ENCODE measurements at places on chromosomes 12 and 14.
A peak's percentile ranks its signal among the peaks of the same experiment; 100 is the strongest.

- H3K27me3 ChIP-seq: no peaks in the 10 kb centered on the region
- peaks cover 41% of the 10 kb centered on the region for H3K4me1 ChIP-seq
Measured at GRCh38 chr14:50362764-50363713, 33.6 kb downstream of the CDKL1 start.

GRCh38 chr14:75381642-75382041 is 46.2 kb upstream of the JDP2 start:
- H3K36me3 ChIP-seq: no peaks in the 10 kb centered on the region
- H3K27me3 ChIP-seq: peaks cover 39% of the 10 kb centered on the region
- H3K27ac ChIP-seq: no peak overlapping the region
- H3K4me1 ChIP-seq: no peaks in the 10 kb centered on the region
- DNase-seq: no peak

GRCh38 chr14:70982200-70982599 is 74.9 kb downstream of the PCNX1 start:
- DNase-seq: no peak
- H3K27me3 ChIP-seq: no peaks in the 10 kb centered on the region
- peaks cover 14% of the 10 kb centered on the region for H3K36me3 ChIP-seq
- H3K27ac ChIP-seq: peak overlapping the region; percentile 87
- H3K4me3 ChIP-seq: peak overlapping the region; percentile 53

- peaks cover 33% of the 10 kb centered on the region for H3K36me3 ChIP-seq
- peaks cover 54% of the 10 kb centered on the region for H3K4me1 ChIP-seq
- H3K27me3 ChIP-seq: no peaks in the 10 kb centered on the region
- H3K27ac ChIP-seq: peak within 1 kb of the TSS; percentile 99
Measured at GRCh38 chr12:108633534-108634248, at the start of gene SELPLG. TSS of gene SELPLG (minus strand) at chr12:108633894. CDS start at chr12:108624307, 9,587 bp downstream.

GRCh38 chr12:31362115-31362758 is 36.3 kb upstream of the SINHCAF start:
- no peaks in the 10 kb centered on the region for H3K36me3 ChIP-seq
- no peaks in the 10 kb centered on the region for H3K27me3 ChIP-seq
- peak overlapping the region; percentile 52 for H3K4me3 ChIP-seq
- H3K4me1 ChIP-seq: peaks cover 12% of the 10 kb centered on the region
- H3K27ac ChIP-seq: peak overlapping the region; percentile 29
- DNase-seq: no peak

DNA sequence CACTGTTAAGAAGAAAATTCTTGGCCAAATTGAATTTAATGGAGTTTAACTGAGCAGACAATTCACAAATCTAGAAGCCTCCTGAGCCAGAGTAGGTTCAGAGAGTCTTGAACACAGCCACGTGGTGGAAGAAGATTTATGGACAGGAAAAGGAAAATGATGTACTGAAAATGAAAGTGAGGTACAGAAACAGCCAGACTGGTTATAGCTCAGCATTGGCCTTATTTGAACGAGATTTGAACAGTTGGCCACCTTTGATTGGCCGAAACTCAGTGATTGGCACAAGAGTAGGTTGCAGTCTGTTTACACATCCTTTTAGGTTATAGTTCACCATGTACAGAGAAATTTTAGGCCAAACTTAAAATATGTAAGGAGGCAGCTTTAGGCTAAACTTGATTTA is 9.9 kb downstream of the OAS2 start:
- H3K4me1 ChIP-seq: peaks cover 41% of the 10 kb centered on the region
- DNase-seq: no peak
- H3K36me3 ChIP-seq: peaks cover 32% of the 10 kb centered on the region
- H3K27ac ChIP-seq: peak overlapping the region; percentile 29
- no peaks in the 10 kb centered on the region for H3K27me3 ChIP-seq

DNA sequence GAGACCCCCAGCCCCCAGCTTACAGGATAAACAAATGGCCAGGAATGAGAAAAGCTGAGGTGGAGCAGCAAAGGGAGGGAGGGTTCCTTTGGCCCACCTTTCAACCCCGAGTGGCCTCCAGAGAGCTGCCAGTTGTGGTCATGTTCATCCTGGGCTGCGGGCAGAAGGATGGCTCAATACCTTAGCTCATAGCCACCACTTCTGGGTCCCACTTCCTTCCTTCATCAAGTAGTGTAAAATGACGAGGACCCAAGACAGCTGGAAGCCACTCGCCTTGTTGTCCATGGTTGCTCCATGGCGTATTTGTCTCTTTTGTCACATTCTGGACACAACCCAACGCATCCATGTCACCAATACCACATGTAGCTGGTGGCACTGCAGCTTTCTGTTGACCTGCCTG is 24.2 kb downstream of the CRACR2A start:
- peak; percentile 31 for DNase-seq
- peaks cover 23% of the 10 kb centered on the region for H3K36me3 ChIP-seq
- H3K27ac ChIP-seq: peak overlapping the region; percentile 81
- H3K4me1 ChIP-seq: peaks cover 37% of the 10 kb centered on the region
- H3K4me3 ChIP-seq: peak overlapping the region; percentile 56
- no peaks in the 10 kb centered on the region for H3K27me3 ChIP-seq

GRCh38 chr14:59085207-59085739 is 103.2 kb upstream of the DAAM1 start:
- DNase-seq: no peak
- H3K27ac ChIP-seq: no peak overlapping the region
- H3K36me3 ChIP-seq: peaks cover 1% of the 10 kb centered on the region

- H3K4me1 ChIP-seq: no peaks in the 10 kb centered on the region
- H3K4me3 ChIP-seq: no peak overlapping the region
- H3K27me3 ChIP-seq: no peaks in the 10 kb centered on the region
- no peaks in the 10 kb centered on the region for H3K36me3 ChIP-seq
- no peak overlapping the region for H3K27ac ChIP-seq
- DNase-seq: no peak
Measured at GRCh38 chr12:63124778-63125177, 26.2 kb downstream of the AVPR1A start.

DNA sequence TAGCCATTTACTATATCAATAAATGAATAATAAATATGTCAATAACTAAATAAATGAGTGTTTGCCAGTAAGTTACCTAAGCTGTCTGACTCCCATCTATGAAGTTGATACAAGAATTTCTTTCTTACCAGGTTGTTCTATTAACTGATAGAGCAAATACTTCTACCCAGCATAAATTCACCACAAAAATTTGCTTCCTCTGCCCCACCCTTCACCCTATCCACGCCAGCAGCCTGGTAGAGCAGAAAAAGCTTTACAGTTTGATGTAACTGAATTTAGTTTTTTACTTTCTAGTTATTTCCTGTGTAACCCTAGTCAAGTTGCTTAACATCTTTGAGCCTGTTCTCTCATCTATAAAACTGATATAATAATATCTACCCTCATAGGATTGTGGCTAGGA is 94.9 kb upstream of the SLC16A7 start:
- H3K27ac ChIP-seq: no peak overlapping the region
- peaks cover 15% of the 10 kb centered on the region for H3K27me3 ChIP-seq
- peaks cover 8% of the 10 kb centered on the region for H3K4me1 ChIP-seq
- peaks cover 1% of the 10 kb centered on the region for H3K36me3 ChIP-seq
- H3K4me3 ChIP-seq: no peak overlapping the region

DNA sequence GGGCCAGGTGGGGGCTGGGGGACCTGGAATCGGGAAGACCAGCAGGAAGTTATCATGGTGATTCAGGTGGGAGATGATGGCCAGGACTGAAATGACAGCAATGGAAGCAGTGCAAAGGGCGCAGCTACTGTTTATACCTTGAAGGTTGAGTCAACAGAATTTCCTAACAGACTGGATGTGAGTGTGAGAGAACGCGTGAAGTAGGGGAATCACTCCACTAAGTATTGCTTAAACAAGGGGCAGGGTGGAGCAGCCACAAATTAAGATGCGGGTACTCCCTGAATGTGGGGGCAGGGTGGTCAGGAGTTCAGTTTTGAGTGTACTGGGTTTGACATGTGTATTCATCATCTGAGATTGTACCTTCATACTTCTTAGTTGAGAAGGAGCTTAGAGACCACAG is 45.1 kb downstream of the MYF5 start:
- H3K4me3 ChIP-seq: no peak overlapping the region
- H3K36me3 ChIP-seq: no peaks in the 10 kb centered on the region
- no peaks in the 10 kb centered on the region for H3K27me3 ChIP-seq

- no peak overlapping the region for H3K27ac ChIP-seq
- no peak for DNase-seq
- no peak overlapping the region for H3K4me3 ChIP-seq
- no peaks in the 10 kb centered on the region for H3K27me3 ChIP-seq
Measured at GRCh38 chr14:64202716-64203115, 91.5 kb downstream of the ESR2 start.

- no peak overlapping the region for H3K27ac ChIP-seq
- H3K4me1 ChIP-seq: no peaks in the 10 kb centered on the region
- no peak for DNase-seq
- no peaks in the 10 kb centered on the region for H3K36me3 ChIP-seq
- no peak overlapping the region for H3K4me3 ChIP-seq
Measured at GRCh38 chr14:34369648-34370030, 92.4 kb downstream of the SPTSSA start.

DNA sequence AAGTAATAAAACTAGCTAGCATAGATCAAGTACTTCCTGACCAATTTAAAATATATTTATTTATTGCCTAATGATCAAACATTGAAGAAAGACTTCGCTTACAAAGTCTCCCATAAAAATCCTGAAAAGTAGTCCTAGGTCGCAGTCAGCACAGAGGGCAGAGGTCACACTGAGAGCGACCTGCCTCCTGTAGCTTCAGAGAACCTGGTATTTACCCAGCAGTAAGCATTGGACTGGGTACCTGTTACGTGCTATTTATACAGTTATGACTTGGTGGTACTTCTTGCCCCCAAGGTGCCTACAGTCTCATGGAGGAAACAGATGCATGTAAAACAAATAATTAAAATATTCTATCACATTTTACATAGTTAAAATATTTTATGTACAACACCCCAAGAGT is 274.1 kb upstream of the G2E3 start:
- no peak overlapping the region for H3K27ac ChIP-seq
- H3K4me1 ChIP-seq: no peaks in the 10 kb centered on the region
- no peaks in the 10 kb centered on the region for H3K27me3 ChIP-seq
- no peaks in the 10 kb centered on the region for H3K36me3 ChIP-seq

GRCh38 chr12:71872972-71873371 is 33.4 kb downstream of the TBC1D15 start:
- peaks cover 37% of the 10 kb centered on the region for H3K36me3 ChIP-seq
- H3K4me1 ChIP-seq: peaks cover 37% of the 10 kb centered on the region
- no peak for DNase-seq
- H3K4me3 ChIP-seq: no peak overlapping the region
- no peaks in the 10 kb centered on the region for H3K27me3 ChIP-seq

- H3K27me3 ChIP-seq: no peaks in the 10 kb centered on the region
- no peaks in the 10 kb centered on the region for H3K4me1 ChIP-seq
- no peak overlapping the region for H3K27ac ChIP-seq
- H3K36me3 ChIP-seq: no peaks in the 10 kb centered on the region
Measured at GRCh38 chr14:29993143-29993542, 65.5 kb upstream of the PRKD1 start.

GRCh38 chr14:51981218-51981854 is 8.0 kb upstream of the RTRAF start:
- no peaks in the 10 kb centered on the region for H3K27me3 ChIP-seq
- no peak overlapping the region for H3K27ac ChIP-seq
- no peak for DNase-seq
- H3K4me3 ChIP-seq: no peak overlapping the region

GRCh38 chr12:56332512-56333196 is 1.1 kb downstream of the PAN2 start:
- H3K4me3 ChIP-seq: peak overlapping the region; percentile 95
- DNase-seq: no peak
- no peaks in the 10 kb centered on the region for H3K27me3 ChIP-seq
- H3K4me1 ChIP-seq: peaks cover 17% of the 10 kb centered on the region
- peak overlapping the region; percentile 100 for H3K27ac ChIP-seq

GRCh38 chr12:128823216-128823915 is 392 bp downstream of the SLC15A4 start:
- no peak for DNase-seq
- peak overlapping the region; percentile 82 for H3K4me3 ChIP-seq
- peak overlapping the region; percentile 79 for H3K27ac ChIP-seq
- H3K4me1 ChIP-seq: peaks cover 32% of the 10 kb centered on the region
- peaks cover 13% of the 10 kb centered on the region for H3K36me3 ChIP-seq
- H3K27me3 ChIP-seq: no peaks in the 10 kb centered on the region

GRCh38 chr14:81311141-81311540 is 89.0 kb downstream of the STON2 start:
- H3K27ac ChIP-seq: no peak overlapping the region
- H3K27me3 ChIP-seq: peaks cover 34% of the 10 kb centered on the region
- no peak overlapping the region for H3K4me3 ChIP-seq

GRCh38 chr12:53674977-53675700 is 744 bp downstream of the ATP5MC2 start:
- peaks cover 22% of the 10 kb centered on the region for H3K27me3 ChIP-seq
- DNase-seq: no peak
- H3K36me3 ChIP-seq: peaks cover 31% of the 10 kb centered on the region
- peaks cover 27% of the 10 kb centered on the region for H3K4me1 ChIP-seq
- H3K4me3 ChIP-seq: peak overlapping the region; percentile 87

- no peaks in the 10 kb centered on the region for H3K4me1 ChIP-seq
- H3K27ac ChIP-seq: no peak overlapping the region
- H3K4me3 ChIP-seq: no peak overlapping the region
- no peak for DNase-seq
- peaks cover 3% of the 10 kb centered on the region for H3K36me3 ChIP-seq
- no peaks in the 10 kb centered on the region for H3K27me3 ChIP-seq
Measured at GRCh38 chr14:68671909-68672308, 121.0 kb downstream of the ZFP36L1 start.

- DNase-seq: no peak
- H3K4me1 ChIP-seq: no peaks in the 10 kb centered on the region
- H3K4me3 ChIP-seq: no peak overlapping the region
Measured at GRCh38 chr14:92861856-92862745, 60.8 kb upstream of the CHGA start.

GRCh38 chr12:23775208-23775607 is 174.3 kb downstream of the SOX5 start:
- no peak for DNase-seq
- no peak overlapping the region for H3K27ac ChIP-seq
- H3K4me3 ChIP-seq: no peak overlapping the region

DNA sequence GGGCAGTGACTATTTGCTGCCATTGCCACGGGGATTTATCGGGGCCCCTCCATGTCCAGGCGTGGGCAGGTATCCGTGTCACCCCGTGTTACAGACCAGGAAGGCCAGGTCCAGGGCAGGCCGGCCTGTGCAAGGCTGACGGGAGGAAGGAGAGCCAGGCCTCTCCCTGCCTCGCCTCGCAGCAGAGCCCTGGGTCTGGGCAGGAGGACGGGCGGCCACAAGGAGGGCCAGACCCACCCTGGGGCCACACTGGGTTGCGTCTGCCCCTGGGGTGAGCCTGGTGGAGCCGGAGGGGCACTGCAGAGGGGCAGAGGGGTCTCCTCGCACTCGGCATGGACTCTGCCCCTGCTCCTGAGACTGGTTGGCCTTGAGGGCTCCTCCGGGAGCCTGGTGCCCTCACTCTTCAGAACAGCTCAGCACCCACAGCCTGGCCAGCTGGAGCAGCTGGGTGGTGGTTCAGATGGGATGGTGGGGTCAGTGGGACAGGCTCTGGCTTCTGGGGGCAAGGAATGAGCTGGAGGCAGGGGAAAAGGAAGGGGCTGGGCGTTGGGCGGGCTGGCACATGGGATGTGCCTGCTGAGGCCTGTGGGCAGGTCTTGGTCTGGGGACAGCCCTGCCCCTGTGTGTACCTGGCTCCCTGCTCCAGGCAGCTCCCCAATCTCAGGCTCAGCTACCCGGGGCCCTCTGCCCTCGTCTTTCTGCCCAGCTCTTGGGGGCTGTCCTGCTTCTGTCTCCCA is 53.9 kb downstream of the KIF26A start:
- no peak for DNase-seq
- H3K4me3 ChIP-seq: no peak overlapping the region
- no peaks in the 10 kb centered on the region for H3K36me3 ChIP-seq
- no peak overlapping the region for H3K27ac ChIP-seq
- no peaks in the 10 kb centered on the region for H3K4me1 ChIP-seq

GRCh38 chr14:24992624-24993360 is 57.2 kb downstream of the STXBP6 start:
- no peak overlapping the region for H3K27ac ChIP-seq
- no peak overlapping the region for H3K4me3 ChIP-seq
- no peaks in the 10 kb centered on the region for H3K4me1 ChIP-seq
- H3K27me3 ChIP-seq: no peaks in the 10 kb centered on the region
- no peak for DNase-seq
- H3K36me3 ChIP-seq: no peaks in the 10 kb centered on the region

All from central memory CD8-positive, alpha-beta T cell (primary cell).